ENCODE measurements at places on chromosomes 11 and 22.

GRCh38 chr22:42964994-42965699, 49.8 kb downstream of the PACSIN2 start:
- peak; percentile 63 for DNase-seq

- DNase-seq, result no peak
Observed at GRCh38 chr11:6606471-6607189, 3.1 kb downstream of the ILK start.

DNA sequence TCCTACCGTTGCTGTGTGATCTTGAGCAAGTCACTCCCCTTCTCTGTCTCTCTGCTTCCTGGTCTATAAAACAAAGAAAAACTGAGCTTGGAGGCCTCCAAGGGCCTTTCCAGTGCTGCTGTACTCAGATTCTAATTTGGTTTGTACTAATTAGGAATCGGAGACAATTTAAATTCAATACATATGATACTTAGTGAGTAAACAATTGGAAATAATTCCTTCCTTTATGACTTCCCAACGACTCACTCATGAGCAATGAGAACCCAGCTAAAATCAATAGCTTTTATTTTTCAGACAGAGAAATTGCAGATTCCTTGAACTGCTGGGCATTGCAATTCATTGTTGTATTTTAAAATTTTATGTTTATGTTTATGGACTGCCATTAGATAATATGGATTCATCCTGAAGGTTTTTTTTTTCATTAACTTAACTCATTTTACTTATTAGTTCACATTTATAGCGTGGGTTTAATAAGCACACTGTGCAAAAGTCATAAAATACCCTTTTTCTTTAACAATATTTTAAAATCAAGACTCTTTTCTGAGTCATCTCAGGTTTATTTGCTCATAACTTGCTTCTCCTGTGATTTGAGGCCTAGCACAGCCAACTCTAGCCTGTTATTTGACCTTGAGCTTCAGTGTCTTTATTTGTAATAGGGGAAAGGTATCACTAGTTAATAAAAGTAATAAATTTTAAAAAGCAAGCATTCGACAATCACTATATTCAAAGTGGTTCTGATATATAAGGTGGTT, 95.8 kb downstream of the TP53I11 start:
- no peak for DNase-seq

DNA sequence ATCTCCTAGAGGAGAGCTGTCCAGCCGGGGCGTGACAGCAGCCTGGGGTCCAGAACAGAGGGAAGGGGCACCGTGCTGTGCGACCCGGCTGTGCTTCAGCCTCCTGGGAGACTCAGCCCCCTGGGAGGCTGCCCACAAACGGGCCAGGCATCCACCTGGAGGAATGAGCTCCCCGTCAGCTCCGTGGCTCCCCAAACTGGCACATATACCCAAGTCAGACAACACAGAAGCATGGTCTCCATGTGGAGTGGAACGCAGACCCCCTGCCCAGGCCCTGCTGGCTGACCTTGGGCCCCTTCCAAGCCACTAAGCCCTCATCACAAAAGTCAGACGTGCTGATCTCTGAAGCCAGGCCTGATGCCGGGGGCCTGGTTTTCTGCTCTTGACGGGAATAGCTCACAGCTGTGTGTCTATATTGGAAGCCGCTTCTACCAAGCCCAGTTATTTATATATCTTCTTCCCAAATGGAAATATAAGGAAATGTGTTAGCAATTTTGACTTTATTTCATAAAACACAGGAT, 91.7 kb downstream of the BRD1 start:
- no peak for DNase-seq

DNA sequence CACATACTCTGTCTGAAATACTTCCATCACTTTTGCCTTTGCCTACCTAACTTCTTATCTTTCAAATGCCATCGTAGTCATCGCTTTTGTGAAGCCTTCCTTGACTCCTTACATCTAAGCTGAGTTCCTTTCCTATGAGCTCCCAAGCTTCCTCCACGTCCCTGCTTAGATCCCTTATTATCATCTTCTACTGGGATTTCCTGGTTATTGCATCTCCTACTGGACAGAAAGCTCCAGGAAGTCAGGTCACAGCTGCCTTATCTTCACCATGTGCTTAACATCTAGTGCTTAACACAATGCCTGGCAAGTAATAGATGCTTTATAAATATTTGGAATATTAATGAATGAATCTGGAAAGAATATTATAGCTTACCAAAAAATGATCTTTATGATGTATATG, 5.9 kb downstream of the YPEL4 start:
- DNase-seq, result no peak

GRCh38 chr11:76243193-76243956, 37.1 kb upstream of the WNT11 start:
- DNase-seq, result no peak

- DNase-seq, result no peak
Observed at GRCh38 chr11:23284631-23285030, 424.4 kb upstream of the CCDC179 start.

- DNase-seq, result no peak
Observed at GRCh38 chr11:2325123-2325522, 23.3 kb downstream of the TSPAN32 start.

DNA sequence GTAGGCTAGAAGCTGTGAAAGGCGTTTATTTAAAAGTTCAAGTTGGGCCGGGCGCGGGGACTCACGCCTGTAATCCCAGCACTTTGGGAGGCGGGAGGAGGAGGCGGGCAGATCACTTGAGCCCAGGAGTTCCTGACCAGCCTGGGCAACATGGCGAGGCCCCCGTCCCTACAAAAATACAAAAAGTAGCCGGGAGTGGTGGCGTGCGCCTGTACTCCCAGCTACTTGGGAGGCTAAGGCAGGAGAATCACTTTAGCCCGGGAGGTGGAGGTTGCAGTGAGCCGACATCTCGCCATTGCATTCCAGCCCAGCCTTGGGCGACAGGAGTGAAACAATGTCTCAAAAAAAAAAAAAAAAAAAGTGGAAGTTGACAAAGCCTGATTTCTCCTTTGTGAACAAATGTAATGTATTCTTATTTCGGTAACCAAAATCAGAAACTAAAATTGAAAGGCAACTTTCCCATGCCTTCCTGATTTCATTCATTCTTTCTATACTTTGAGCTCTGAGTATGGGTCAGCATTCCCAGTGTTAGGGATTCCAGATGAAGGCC, 825 bp downstream of the PTPMT1 start:
- DNase-seq, result no peak

DNA sequence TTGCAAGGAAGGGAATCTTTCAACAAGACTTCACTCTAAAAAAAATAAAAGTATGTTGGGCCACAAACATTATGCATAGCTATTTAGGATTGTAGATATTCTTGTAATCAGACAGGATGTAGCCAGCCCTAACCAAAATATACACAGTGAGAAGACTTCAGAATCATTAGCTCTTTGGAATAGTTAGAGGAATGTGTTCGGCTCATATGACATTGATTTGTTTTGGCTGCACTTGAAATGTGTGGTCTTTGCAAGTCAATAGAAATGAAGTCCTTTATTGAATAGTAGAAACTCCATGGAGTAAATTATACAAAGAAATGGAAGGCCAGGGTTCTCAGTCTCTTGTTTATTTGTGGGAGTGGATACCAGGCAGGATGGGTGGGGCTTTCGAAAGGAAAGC, 692.1 kb downstream of the NTM start:
- no peak for DNase-seq

- no peak for DNase-seq
Observed at GRCh38 chr22:48079505-48080290, 1317.2 kb downstream of the TBC1D22A start.

DNA sequence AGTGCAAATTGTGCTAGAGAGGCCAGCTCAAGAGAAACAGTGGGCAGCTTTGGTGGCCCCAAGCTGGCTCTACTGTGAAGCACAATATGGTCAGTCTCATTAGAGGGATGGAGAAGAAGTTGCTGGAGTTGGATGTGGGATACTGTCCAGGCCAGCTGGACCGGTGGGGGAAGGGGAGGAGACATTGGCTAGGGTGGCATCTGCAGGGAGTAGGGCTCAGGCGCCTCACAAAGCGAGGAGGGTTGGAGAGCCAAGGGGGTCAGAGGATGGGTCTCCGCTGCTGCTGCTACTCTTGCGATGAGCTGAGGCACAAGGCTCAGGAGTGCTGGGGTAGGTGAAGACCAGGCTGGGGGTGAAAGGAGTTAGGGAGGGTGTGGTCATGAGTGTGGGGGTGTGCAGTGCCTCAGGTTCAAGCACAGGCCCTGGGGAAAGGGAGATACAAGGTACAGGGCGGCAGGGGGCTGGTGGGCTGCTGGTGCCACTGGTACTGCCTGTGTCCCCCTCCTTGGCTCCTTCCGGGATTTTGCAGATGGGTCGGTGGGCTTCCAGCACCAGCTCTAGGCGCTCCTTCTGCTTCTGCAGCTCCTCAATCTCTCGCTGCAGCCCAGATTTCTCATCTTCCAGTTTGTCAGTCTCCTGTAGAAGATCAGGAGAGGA, 2.3 kb downstream of the CCDC85B start:
- no peak for DNase-seq

- no peak for DNase-seq
Observed at GRCh38 chr11:128501008-128501407, 86.3 kb downstream of the ETS1 start.

GRCh38 chr11:129935723-129936122, 40.3 kb upstream of the NFRKB start:
- no peak for DNase-seq

DNA sequence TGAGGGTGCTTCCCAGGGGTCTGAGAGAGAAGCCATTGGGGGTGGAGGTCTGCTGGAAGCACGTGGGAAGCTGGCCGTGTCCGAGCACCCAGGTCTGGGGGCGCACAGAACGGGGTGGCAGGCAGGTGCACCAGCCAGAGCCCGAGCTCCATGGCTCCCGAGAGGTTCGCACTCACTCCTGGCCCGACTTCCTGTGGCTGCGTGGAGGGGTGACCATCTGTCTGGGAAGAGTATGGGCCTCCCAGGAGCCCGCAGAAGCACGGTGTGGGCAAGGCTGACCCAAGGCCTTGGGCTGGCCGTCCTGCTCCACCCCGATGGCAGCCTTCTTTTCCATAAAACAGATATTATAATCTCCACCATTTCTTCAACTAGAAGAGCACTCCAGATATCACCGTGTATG, 256.0 kb upstream of the B3GAT1 start:
- DNase-seq, result no peak

DNA sequence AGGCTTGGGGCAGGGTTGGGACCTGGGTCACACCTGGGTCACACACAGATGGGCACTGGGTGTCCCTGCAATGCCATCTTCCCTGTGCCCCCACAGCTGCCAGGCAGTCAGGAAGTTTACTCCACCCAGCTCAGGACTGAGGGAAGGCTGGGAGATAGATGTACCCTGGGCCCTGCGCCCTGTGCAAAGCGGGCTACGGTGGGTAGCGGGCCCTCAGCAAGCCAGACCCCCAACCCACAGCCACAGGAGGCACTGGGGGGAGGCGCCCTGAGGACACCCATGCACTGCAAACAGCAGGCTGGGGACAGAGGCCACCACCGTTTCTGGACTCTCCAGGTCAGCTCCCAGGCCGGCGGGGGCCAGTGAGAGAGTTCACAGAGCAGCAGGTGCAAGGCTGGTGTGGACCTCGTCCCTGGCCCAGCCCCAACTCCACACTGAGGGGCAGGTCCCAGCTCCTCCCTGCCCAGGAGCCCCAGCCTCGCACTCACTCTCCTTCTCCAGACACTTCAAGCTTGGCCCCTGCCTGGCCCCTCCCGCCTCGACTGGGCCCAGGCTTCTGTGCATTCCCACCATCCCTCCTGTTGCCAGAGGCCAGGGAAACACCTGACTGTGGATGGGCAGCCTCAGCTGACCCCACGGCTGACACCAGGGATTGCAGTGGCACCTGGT, 4.9 kb downstream of the DUSP8 start:
- no peak for DNase-seq

DNA sequence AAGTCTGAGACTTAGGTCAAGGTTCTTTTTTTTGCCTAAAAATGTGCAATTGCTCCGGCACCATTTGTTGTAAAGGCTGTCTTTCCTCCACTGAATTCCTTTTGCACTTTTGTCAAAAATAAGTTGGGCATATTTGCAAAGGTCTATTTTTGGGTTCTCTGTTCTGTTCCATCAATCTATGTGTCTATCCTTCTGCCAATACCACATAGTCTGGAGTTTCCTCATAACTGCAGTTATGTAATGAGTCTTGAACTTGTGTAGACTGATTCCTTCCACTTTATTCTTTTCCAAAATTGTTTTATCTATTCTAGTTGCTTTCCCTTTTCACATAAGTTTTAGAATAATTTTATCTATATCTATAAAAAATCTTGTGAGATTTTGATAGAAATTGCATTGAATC, 6.7 kb downstream of the KCNJ5 start:
- no peak for DNase-seq

- DNase-seq, result no peak
Observed at GRCh38 chr11:47434011-47434786, 8.0 kb upstream of the PSMC3 start.

GRCh38 chr11:37142591-37142990, 544.6 kb upstream of the RAG2 start:
- DNase-seq, result no peak

DNA sequence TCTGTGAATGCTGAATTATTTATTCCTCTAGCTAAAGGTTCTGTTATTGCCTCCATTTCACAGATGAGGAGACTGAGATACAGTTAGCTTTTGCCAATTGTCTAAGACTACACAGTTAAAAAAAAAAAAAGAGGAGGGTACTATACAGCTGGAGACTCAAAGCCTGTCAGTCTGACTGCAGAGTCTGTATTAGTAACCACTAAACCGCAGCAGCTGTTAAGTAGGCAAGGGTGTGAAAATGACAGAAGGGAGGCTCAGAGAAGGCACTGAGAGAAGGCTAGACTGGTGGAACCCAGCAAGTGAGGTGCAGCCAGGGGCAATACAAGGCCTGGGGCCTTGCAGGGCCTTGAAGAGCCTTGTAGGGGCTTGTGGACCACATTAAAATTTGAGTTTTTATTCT, 181.2 kb downstream of the CSNK2A3 start:
- DNase-seq, result no peak

DNA sequence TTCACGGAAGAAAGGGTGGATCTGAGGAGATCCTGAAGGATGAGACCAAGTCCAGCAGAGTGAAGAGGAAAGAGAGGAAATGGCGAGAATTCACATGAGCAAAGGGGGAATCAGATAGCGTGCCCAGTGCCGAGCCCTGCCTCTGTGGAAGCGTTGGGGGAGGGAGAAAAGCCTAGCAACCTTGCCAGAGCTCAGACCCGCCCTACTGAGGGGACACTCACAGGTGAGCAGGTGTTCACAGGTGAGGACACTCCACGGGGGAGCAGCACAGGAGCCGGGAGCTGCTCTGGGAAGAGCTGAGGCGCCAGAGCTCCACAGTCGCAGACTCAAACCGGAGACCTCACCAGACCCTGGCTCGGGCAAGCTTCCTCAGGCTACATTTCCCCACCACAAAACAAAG, 56.2 kb downstream of the MICAL3 start:
- DNase-seq, result no peak

DNA sequence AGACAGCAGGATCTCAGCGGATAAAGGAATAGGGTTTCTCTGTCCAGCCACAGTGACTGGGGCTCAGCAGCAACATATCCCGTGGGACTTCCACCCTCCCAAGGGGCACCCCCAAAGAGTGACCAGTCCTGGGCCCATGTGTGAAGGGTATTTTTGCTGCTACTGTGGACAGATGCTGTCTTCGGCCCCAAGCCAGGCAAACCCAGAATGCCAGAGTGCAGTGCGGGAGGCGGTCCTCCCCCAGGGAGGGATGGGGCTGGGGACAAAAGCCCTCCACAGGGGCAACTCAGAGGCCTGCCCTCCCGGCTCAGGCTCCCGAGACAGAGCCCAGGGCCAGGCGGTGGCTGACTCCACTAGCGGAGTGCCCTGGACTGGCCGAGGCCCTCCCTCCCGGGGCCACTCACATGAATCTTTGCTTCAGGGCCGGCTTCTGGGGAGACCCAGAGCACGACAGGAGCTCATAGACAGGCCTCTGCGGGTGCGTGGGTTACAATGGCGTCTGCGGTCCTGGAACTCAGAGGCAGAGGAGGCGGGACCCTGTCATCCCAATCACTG, 34.7 kb upstream of the WNT7B start:
- no peak for DNase-seq

GRCh38 chr22:20010307-20011122, 6.1 kb downstream of the ARVCF start:
- DNase-seq, result no peak

Measured in hematopoietic multipotent progenitor cell (in vitro differentiated cells).